Osteoblast (primary cell): ENCODE measurements at places on chromosomes 2 and 18. TPM values are rescaled to one million over a fixed set of nuclear protein-coding genes. Genes with fewer than 3 reads are reported as not detected.

GRCh38 chr18:74963820-74964446, 245.0 kb downstream of the PTGR3 start:
- DNase-seq, result no peak

DNA sequence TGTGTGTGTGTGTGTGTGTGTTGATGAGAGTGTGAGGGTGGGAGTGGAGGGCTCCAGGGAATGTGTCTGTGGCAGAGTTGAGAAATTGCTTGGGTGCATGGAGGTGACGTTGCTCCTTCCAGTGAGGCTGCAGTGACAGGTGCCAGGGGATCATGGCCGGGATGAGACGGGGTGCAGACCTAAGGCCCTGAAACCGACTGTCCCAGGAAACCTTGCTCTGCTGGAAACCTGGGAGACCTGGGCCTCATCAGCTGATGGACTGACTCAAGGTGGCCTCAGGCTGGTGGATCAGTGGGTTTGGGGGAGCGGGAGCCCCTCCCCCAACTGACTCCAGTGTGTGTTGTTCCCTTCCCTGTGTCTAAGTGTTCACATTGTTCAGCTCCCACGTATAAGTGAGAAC, 56.6 kb downstream of the INHBB start:
- peak; percentile 48 for DNase-seq

DNA sequence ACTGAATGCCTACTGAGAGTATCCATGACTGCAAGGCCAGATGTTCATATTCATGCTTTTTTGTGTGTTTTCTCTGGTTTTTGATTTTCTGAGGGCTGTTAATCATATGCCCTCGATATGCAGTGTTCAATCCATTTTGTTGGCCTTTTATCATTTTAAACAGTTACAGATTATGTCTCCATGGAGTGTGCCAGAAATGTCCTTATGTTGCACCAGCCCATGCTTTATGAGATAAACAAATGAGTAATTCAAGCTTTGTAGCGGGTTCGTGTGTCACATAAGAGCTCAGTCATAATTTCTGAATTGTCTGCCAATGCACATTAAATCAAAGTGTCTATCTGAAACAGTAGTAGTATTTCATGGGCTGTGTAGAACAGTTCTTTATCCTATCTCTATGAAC, 583.0 kb downstream of the THSD7B start:
- no peak for DNase-seq

DNA sequence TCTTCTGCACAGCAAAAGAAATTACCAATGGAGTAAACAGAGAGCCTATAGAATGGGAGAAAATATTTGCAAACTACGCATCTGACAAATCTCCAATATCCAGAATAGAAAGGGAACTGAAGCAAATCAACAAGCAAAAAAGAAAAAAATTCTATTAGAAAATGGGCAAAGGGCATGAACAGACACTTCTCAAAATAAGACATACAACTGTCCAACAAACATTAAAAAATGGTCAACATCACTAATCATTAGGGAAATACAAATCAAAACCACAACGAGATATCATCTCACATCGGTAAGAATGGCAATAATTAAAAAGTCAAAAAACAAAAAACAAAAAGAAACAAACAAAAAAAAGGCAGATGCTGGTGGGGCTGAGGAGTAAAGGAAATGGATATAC, 356.4 kb downstream of the ADCYAP1 start:
- no peak for DNase-seq

DNA sequence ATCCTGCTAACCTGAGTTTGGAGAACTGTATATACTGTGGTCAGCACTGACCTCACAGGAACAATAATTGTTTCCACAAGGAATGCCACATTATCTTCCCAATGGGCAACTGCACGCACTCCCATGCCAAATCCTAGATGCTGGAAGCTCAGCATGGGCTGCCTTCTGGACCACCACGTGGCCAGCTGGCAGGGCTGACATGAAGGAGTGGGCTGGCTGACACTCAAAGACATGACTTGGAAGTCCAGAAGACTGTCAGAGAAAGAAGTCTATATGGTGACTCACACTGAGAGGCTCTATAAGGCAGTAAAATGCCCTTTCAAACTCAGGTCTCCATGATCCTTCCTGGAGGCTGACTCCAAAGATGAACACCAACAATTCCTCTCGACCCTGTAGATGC, 98.4 kb upstream of the RNF152 start:
- DNase-seq, result no peak

- no peak for DNase-seq
These were observed 15.1 kb downstream of the TRAK2 start for GRCh38 chr2:201436141-201436540.

- no peak for DNase-seq
These were observed 36.9 kb upstream of the BMPR2 start for GRCh38 chr2:202339071-202339870.

GRCh38 chr2:136392897-136393505, 275.1 kb upstream of the CXCR4 start:
- no peak for DNase-seq

DNA sequence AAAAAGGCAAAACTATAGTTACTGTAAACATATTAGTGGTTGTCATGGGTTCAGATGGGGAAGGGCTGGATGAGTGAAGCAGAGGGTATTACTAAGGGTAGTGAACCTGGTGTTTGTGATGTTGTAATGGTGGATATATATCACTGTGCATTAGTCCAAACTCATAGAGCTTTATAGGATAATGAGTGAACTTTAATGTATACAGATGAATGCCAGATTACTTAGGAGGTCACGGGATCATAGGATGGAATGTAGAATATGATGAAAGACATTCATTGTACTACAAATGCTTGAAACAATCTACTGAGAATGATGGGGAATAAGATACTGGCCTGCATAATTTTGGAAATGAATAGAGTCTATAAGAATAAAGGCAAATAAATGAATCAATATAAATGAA, 226.7 kb upstream of the ZNF804A start:
- DNase-seq, result no peak

GRCh38 chr2:25340181-25340921, 1.4 kb downstream of the DNMT3A start:
- DNase-seq, result peak; percentile 88

DNA sequence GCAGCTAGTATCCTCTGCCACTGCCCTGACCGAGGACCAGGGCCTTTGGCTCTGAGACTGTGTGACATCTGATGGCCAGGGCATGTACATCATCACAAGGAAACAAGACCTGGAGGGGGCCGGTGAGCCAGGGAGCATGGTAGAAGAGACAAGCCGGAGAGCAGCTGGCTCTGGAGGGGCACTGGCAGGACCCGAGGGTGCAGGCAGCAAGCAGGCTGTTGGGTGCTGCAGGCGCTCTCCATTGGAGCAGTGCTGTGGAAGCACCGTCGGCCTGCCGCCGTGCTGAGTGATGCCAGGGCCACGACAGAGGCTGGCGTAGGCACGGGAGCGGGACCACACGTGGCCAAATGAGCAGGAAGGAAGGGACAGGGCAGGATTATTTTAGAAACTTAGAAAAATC, 335.2 kb downstream of the GBX2 start:
- DNase-seq, result no peak

GRCh38 chr2:111066062-111066593, 54.6 kb upstream of the BCL2L11 start:
- DNase-seq, result no peak

The CHRNA1 gene
- total RNA-seq, result not detected in 2 replicates

GRCh38 chr18:64210401-64210949, 61.6 kb upstream of the LINC00305 start:
- no peak for DNase-seq

The DPP10 gene
- not detected in 2 replicates for total RNA-seq

GRCh38 chr2:206463685-206464084, 20.4 kb downstream of the ADAM23 start:
- no peak for DNase-seq
